A172 (cell line): ENCODE measurements at places on chromosomes 6 and 20. TPM values are rescaled to one million over a fixed set of nuclear protein-coding genes. Genes with fewer than 3 reads are reported as not detected.

The ISM1 gene
- total RNA-seq, result not detected in 2 replicates

GRCh38 chr20:2217857-2218539, 77.8 kb upstream of the TGM3 start:
- no peak for DNase-seq

- no peak for DNase-seq
Measured at GRCh38 chr6:13076575-13076974, 251.8 kb downstream of the TBC1D7 start.

The TREML1 gene
- not detected in 2 replicates for total RNA-seq

The HRH3 gene
- total RNA-seq, result not detected in 2 replicates

DNA sequence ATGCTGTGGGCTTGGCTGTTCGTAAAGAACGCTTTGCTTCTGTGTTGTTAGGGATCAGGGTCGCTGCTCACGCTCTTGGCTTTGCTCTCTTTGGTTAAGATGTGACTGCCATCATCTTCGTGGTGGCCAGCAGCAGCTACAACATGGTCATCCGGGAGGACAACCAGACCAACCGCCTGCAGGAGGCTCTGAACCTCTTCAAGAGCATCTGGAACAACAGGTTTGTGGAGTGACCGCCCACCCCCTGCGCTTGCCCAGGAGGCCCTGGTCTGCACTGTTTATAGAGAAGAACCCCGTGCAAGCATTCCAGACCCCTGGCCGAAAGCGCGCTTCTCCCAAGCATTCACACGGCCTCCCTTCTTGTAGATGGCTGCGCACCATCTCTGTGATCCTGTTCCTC, 57.1 kb downstream of the GNAS start:
- DNase-seq, result no peak

- DNase-seq, result no peak
Measured at GRCh38 chr20:40524071-40524470, 165.0 kb downstream of the MAFB start.

DNA sequence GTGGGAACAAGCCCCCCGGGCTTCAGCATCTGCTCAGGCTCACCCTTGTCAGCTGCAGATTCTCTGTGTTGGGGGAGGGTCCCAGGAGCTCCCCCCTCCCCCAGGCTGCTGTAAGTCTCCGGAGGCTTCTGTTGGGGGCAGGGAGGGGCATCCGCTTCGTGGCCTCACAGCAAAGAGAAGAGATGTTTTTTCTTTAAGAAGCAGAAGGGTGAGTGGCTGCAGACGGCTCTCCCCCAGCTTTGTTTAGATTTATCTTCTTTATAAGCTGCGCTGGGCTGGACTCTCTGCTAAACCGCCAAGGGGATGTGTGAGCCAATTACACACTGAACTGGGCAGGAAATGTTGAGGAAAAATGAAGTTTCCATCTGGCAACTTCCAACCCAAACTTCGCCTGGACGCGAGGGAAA, 48.7 kb upstream of the GATA5 start:
- no peak for DNase-seq

- no peak for DNase-seq
Measured at GRCh38 chr6:131275273-131275672, 140.0 kb downstream of the AKAP7 start.

DNA sequence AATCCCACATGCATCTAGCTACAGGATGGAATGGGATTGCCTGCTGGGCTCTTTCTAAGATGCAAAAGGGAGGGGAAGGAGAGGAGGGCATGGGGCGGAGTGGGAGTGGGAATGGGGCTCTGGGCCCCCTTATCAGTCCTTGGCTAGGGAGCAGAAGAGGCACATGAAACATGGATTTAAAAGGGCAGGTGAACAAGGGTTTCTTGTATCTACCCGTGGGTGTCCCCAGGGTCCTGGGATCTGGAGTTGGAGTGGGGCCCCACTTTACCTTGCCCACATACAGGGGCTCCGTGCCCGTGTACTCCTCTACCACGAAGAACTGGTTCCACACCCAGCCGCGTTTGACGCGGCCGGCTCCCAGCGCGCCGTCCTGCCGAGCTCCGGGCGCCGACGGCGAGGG, 57.5 kb downstream of the CDH22 start:
- no peak for DNase-seq

GRCh38 chr20:8393381-8393780, 261.3 kb downstream of the PLCB1 start:
- no peak for DNase-seq

The ARFRP1 gene
- total RNA-seq, result 61.1 and 65.7 TPM in 2 replicates

DNA sequence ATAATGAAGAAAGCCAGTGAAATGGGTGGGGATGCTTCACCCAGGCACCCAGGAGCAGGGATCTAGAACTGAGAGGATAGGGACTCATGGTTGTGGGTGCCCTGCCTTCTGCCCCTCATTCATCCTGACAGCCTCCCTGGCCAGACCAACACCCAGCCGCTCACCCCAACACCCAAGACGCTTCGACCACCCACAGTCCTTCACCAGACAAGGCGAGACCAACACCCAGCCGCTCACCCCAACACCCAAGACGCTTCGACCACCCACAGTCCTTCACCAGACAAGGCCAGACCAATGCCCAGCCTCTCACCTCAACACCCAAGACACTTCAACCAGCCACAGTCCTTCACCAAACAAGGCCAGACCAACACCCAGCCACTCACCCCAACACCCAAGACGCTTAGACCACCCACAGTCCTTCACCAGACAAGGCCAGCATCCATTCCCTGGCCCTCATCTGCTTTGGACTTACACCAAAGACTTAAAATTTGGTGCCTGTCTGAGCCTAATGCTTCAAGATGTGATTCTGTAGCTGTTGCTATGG, 131.5 kb downstream of the ANKRD60 start:
- no peak for DNase-seq

- DNase-seq, result peak; percentile 14
Measured at GRCh38 chr6:162090734-162091133, 636.8 kb downstream of the PRKN start.

The GNL1 gene
- total RNA-seq, result 15.0 and 28.2 TPM in 2 replicates

The ANKRD66 gene
- total RNA-seq, result not detected in 2 replicates

- no peak for DNase-seq
Measured at GRCh38 chr20:64160526-64161355, 3.5 kb upstream of the MYT1 start.

The GSTA3 gene
- not detected in 2 replicates for total RNA-seq
